ENCODE measurements at places on chromosomes 5 and 9. TPM values are rescaled to one million over a fixed set of nuclear protein-coding genes. Genes with fewer than 3 reads are reported as not detected.

- H3K27ac ChIP-seq, result no peak overlapping the region
- H3K27me3 ChIP-seq, result no peaks in the 10 kb centered on the region
- H3K4me3 ChIP-seq, result no peak overlapping the region
- DNase-seq, result no peak
- H3K4me1 ChIP-seq, result peaks cover 4% of the 10 kb centered on the region
Measured at GRCh38 chr5:156591631-156592030, 258.5 kb upstream of the PPP1R2B start.

GRCh38 chr5:56512313-56512996 is 279.3 kb upstream of the ANKRD55 start:
- peaks cover 56% of the 10 kb centered on the region for H3K4me1 ChIP-seq
- DNase-seq, result no peak
- no peaks in the 10 kb centered on the region for H3K27me3 ChIP-seq
- H3K4me3 ChIP-seq, result no peak overlapping the region
- peaks cover 5% of the 10 kb centered on the region for H3K36me3 ChIP-seq
- H3K27ac ChIP-seq, result no peak overlapping the region

GRCh38 chr5:134523543-134524271 is 1.8 kb upstream of the JADE2 start:
- no peak for DNase-seq
- H3K4me3 ChIP-seq, result peak overlapping the region; percentile 94
- peak overlapping the region; percentile 61 for H3K27ac ChIP-seq
- H3K4me1 ChIP-seq, result peaks cover 5% of the 10 kb centered on the region
- H3K36me3 ChIP-seq, result no peaks in the 10 kb centered on the region
- peaks cover 47% of the 10 kb centered on the region for H3K27me3 ChIP-seq

GRCh38 chr5:170552621-170553115 is 48.8 kb downstream of the KCNIP1 start:
- H3K27me3 ChIP-seq, result peaks cover 17% of the 10 kb centered on the region
- peak; percentile 79 for DNase-seq
- H3K4me3 ChIP-seq, result no peak overlapping the region
- peaks cover 5% of the 10 kb centered on the region for H3K4me1 ChIP-seq
- no peaks in the 10 kb centered on the region for H3K36me3 ChIP-seq
- no peak overlapping the region for H3K27ac ChIP-seq

GRCh38 chr5:134994560-134995156 is 27.0 kb downstream of the CATSPER3 start:
- H3K27me3 ChIP-seq, result peaks cover 17% of the 10 kb centered on the region
- no peak overlapping the region for H3K27ac ChIP-seq
- H3K36me3 ChIP-seq, result no peaks in the 10 kb centered on the region
- H3K4me1 ChIP-seq, result no peaks in the 10 kb centered on the region
- H3K4me3 ChIP-seq, result no peak overlapping the region

DNA sequence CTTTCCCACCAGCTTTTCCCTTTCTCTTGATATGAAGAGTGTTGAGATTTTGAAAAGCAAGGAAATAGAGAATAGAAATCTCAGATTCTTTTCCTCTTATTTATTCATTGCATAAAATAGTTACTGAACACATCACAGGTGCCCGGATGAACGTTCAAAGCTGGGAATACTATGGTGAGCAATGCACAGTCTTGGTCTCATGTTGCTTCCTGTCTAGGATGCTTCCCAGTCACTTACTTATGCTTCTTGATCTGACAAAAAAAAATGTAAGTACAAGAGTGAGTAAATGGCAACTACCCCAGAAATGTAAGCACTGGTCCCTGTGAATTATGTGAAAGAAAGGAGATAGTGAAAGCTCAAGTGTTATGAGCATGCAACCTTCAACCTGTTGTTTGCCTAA is 153.5 kb upstream of the S1PR3 start:
- no peak for DNase-seq
- H3K27ac ChIP-seq, result no peak overlapping the region
- no peaks in the 10 kb centered on the region for H3K27me3 ChIP-seq
- no peaks in the 10 kb centered on the region for H3K36me3 ChIP-seq
- peaks cover 17% of the 10 kb centered on the region for H3K4me1 ChIP-seq
- H3K4me3 ChIP-seq, result no peak overlapping the region

DNA sequence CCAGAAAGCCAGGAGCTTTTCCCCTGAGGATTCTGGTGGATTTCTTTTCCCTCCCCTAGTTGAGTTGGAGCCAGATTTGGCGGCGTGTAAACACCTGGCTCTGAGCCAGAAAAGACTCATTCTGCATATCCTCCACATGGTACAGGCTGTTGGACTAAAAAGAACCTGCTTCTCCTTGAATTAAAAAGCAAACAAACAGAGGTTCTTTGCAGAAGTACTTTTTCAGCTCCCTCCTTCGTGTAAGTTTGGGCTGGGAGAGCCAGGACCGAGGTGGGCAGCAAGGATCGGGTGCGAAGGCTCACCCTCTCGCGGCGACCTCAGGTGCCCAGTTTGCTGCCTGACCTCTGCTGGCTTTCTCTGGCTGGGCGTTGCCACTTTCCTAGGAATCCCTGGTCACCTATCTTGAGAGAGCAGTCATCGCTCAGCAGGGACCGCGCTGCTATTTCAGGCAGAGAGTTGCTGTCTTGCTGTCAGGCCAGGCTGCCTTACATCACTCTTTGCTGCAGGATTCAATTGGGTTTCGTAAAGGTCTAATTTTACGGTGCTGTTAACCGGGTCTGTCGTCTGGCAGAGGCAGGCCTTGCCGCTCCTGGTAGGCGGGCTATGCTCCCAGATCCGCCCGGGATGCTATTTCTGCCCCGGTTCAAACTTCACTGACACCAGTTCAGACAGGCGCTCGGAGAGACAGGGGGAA is 3.2 kb downstream of the PAPPA start:
- H3K27me3 ChIP-seq, result peaks cover 85% of the 10 kb centered on the region
- peak overlapping the region; percentile 79 for H3K4me3 ChIP-seq
- no peak overlapping the region for H3K27ac ChIP-seq
- peaks cover 44% of the 10 kb centered on the region for H3K4me1 ChIP-seq

DNA sequence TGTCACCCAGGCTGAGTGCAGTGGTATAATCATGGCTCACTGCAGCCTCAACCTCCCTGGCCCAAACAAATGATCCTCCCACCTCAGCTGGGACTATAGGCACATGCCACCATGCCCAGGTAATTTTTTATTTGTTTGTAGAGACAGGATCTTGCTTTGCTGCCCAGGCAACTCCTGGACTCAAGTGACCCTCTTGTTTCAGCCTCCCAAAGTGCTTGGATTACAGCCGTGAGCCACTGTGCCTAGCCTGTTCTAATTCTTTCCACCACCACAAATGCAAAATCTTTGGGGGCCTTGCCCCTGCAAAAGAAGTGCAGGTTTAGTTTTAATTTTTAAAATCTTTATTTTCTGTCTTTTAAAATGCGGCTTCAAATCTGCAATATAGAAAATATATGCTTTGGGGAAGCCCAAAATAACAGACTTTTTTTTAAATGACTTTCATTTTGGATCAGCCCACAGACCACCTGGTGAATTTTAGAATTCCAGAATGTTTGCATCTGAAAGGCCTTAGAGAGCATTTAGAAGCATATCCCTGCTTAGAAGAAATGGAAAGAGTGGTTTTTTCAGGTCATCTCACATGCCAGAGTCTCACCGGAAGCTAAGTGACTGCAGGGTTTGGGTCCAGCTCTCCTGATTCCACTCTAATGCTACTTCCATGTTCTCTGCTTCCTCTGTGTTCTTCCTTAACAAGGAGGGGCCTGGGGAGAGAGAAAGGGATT is 111.4 kb upstream of the FER start:
- H3K27ac ChIP-seq, result no peak overlapping the region
- no peak for DNase-seq
- H3K4me1 ChIP-seq, result peaks cover 6% of the 10 kb centered on the region
- no peaks in the 10 kb centered on the region for H3K36me3 ChIP-seq

DNA sequence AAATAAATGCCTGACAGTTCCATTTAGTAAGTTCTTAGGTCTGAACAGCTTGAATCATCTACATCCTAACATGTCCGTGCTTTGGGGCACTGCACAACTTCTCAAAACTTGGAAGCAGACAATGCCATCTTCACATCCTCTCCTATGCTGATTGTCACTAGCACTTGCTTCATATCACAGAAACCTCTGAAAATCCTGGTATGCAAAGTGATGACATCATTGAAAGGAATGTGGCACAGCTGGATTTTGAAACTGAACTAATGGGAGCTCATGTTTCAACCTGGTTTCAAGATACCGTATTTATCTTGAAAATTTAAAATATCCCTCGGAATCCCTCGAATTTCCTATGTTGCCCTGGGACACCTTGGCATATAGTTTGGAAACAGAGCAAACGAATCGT is 490.2 kb upstream of the DAP start:
- peaks cover 3% of the 10 kb centered on the region for H3K36me3 ChIP-seq
- peak overlapping the region; percentile 89 for H3K27ac ChIP-seq
- H3K27me3 ChIP-seq, result no peaks in the 10 kb centered on the region

DNA sequence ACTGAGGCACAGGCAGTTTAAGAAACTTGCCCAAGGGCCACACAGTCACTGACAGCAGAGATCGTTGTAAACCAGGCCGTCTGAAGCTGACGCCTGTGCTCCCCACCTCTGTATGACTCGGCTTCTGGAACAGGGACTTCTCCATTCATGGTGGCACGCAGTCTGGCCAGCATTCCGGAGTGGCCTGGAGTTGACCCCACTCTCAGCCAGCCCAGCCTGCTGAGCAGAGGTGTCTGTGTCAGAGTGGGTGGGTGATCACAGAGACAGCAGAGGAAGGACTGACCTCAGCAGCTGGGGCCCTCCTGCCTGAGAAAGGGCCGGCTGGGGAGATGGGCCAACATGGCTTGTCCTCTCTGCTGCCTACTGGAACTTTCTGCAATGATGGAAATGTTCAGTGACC is 12.6 kb downstream of the LRSAM1 start:
- H3K27me3 ChIP-seq, result no peaks in the 10 kb centered on the region
- peaks cover 9% of the 10 kb centered on the region for H3K36me3 ChIP-seq
- H3K4me1 ChIP-seq, result peaks cover 9% of the 10 kb centered on the region
- DNase-seq, result no peak

GRCh38 chr5:154575546-154576428 is 97.8 kb upstream of the HAND1 start:
- DNase-seq, result no peak
- peaks cover 10% of the 10 kb centered on the region for H3K4me1 ChIP-seq
- H3K27ac ChIP-seq, result no peak overlapping the region
- H3K4me3 ChIP-seq, result no peak overlapping the region
- H3K36me3 ChIP-seq, result no peaks in the 10 kb centered on the region

DNA sequence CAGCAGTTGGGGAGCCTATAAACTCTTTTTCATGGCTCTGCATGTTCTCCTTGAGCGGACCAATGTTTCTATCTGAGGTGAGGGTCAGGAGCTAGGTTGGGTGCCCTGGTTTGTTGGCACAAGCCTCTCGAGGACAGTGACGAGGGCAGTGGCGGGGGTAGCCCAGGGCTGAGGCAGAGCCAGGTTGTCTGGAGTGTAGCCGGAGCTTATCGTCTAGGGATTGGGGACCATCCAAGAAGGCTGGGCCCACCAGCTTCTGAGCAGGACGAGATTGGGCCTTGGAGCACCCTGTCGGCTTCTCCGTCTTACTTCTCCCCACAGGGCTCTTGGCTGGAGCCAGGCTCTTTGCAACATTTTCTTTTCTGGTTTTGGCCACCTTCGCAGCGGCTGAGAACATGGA is 13.2 kb upstream of the CCL21 start:
- peaks cover 10% of the 10 kb centered on the region for H3K27me3 ChIP-seq
- no peaks in the 10 kb centered on the region for H3K36me3 ChIP-seq
- no peak for DNase-seq
- peaks cover 4% of the 10 kb centered on the region for H3K4me1 ChIP-seq
- H3K4me3 ChIP-seq, result no peak overlapping the region

- peaks cover 12% of the 10 kb centered on the region for H3K4me1 ChIP-seq
- no peak overlapping the region for H3K4me3 ChIP-seq
- no peaks in the 10 kb centered on the region for H3K36me3 ChIP-seq
- DNase-seq, result no peak
- no peak overlapping the region for H3K27ac ChIP-seq
- no peaks in the 10 kb centered on the region for H3K27me3 ChIP-seq
Measured at GRCh38 chr9:133576031-133576874, 32.9 kb downstream of the FAM163B start.

DNA sequence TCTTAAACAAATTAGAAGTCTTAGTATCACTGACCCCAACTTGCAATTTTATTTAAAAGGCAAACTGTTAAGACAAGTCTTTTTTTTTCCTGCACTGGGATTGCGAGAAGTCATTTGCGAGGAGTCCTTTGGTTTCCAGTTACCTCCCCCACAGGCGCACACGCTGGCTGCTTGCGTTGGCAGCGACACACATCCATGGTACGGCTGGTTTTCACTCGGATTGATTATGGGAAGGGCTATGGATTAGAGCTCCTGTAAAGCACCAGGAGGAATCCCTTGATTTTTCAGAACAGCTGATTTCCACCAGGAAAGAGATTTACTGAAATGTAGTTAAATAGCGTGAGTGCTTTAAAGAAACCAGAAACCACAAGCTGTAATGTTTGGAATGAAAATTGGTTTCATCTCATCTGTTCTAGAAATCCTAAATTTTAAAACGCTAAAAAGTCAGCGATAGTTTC is 737 bp downstream of the SLC1A3 start:
- peak overlapping the region; percentile 84 for H3K27ac ChIP-seq
- H3K4me1 ChIP-seq, result peaks cover 36% of the 10 kb centered on the region
- peaks cover 20% of the 10 kb centered on the region for H3K36me3 ChIP-seq
- H3K4me3 ChIP-seq, result peak overlapping the region; percentile 91
- no peak for DNase-seq

- no peak overlapping the region for H3K27ac ChIP-seq
- H3K27me3 ChIP-seq, result no peaks in the 10 kb centered on the region
- no peaks in the 10 kb centered on the region for H3K36me3 ChIP-seq
- no peaks in the 10 kb centered on the region for H3K4me1 ChIP-seq
Measured at GRCh38 chr9:136511670-136512592, 29.1 kb upstream of the SEC16A start.

- no peak for DNase-seq
- peaks cover 46% of the 10 kb centered on the region for H3K4me1 ChIP-seq
- H3K27me3 ChIP-seq, result no peaks in the 10 kb centered on the region
- H3K36me3 ChIP-seq, result no peaks in the 10 kb centered on the region
- no peak overlapping the region for H3K27ac ChIP-seq
- no peak overlapping the region for H3K4me3 ChIP-seq
Measured at GRCh38 chr5:67240065-67240464, 43.5 kb upstream of the CD180 start.

DNA sequence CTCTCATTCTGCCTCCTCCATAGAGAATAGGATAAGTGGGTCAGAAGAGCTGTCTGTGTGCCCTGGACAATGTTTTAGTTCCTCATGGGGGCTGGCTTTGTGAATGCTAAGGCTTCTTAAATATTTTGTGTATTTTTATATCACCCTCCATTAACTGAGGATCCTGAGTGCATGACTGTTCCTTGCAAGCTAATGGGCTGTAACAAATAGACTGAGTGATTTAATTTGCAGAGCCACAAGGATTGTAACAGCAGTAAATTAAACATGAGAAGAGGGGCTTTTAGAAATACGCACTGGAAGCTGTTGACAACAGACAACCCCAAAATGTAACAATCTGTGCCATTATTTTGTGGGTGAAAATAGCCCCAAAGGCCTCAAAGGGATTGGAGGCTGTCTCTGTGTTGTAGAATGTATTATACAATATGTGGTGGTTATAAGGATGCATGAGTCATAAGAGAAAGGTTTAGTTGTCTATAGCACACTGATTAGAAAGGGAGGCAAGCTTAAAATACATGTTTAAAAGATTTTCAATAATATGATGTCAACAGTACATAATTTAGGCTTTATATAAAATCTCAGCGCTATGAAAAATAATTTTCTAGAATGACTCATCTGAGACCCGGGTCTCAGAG is 152.7 kb upstream of the ACTBL2 start:
- no peaks in the 10 kb centered on the region for H3K4me1 ChIP-seq
- H3K27ac ChIP-seq, result no peak overlapping the region
- H3K27me3 ChIP-seq, result peaks cover 6% of the 10 kb centered on the region
- no peak overlapping the region for H3K4me3 ChIP-seq
- no peaks in the 10 kb centered on the region for H3K36me3 ChIP-seq

Gene CDHR2
- 4.1 TPM for total RNA-seq

Gene DMRT3
- 0.74 TPM for total RNA-seq

Gene WNT8A
- not detected for total RNA-seq

Gene CER1
- 0.99 TPM for total RNA-seq

Gene NIPAL4
- total RNA-seq, result 0.46 TPM

Gene DND1
- 2.6 TPM for total RNA-seq

Gene WDR31
- total RNA-seq, result 5.0 TPM
